Activated CD4-positive, alpha-beta T cell treated with anti-CD3 and anti-CD28 coated beads, Interleukin-2, Interleukin-4, amounts not matched to agents 100 ng/mL and 50 ng/mL, durations not matched to agents 16 hours and 8 hours (primary cell): ENCODE measurements at places on chromosomes 2 and 18.

GRCh38 chr2:197606180-197606579 is 69.2 kb downstream of the RFTN2 start:
- DNase-seq, result peak; percentile 48

DNA sequence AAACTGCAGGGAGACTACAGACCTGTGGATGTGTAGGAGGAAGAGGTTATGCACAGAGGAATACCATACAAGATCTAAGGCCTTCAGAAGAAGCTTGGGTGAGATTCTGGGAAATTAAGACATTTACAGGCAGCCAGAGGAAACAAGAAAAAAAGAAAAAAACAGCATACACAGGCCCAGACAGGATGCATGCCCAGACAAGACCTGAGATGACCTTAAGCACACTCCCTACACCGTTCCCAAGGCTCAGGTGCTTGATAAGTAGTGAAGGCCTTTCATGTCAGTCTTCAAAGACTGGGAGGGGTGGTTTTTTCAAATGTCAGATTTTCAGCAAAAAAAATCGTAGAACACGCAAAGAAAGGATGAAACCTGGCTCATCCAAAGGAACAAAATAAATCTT is 83.0 kb downstream of the CCDC138 start:
- no peak for DNase-seq

GRCh38 chr2:180319586-180320405 is 312.7 kb upstream of the CWC22 start:
- no peak for DNase-seq

DNA sequence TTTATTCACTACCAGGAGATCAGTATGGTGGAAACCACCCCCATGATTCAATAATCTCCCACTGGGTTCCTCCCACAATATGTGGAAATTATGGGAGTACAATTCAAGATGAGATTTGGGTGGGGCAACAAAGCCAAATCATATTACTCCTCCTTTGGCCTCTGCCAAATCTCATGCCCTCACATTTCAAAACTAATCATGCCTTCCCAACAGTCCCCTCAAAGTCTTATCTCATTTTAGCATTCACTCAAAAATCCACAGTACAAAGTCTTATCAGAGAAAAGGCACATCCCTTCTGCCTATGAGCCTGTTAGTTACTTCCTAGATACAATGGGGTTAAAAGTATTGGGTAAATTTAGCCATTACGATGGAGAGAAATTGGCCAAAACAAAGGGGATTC is 989.5 kb upstream of the CNTNAP5 start:
- no peak for DNase-seq
